ENCODE measurements at places on chromosomes 12 and 14.

DNA sequence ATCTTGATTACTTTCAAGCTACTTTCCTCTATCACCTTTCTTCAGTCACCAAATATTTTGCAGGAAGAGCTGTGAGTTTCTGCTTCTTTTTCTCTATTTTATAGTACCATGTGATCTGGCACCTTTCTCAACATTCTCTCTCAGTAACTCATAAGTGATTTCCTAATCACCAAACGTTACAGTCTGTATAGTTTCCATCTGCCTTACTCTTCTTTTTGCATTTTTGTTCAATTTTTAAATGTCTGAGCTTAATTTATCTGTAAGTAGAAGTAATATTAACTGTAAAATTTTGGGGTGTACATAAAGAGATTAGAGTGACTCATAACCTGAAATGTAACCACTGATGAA is 422.1 kb upstream of the SYT1 start:
- no peak for DNase-seq

DNA sequence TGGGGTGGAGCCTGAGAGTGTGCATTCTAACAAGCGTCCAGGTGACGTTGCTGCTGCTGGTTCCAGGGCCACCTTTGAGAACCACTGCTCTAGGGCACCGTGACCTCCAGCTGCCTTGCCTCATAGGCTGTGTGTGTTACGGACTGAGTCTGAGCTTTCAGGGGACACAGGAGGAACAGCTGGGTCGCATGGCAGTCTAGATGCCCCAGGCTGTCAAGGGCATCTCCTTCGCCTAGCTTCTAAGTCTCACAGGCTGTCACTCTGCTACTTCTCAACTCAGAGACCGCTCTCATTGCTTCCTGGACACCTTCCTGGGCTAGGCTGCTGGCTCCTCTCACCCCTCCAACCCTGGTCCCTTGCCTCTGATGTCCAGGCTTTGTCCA is 965 bp downstream of the KRT73 start:
- no peak for DNase-seq

GRCh38 chr14:36477266-36477665 is 42.8 kb downstream of the NKX2-1 start:
- DNase-seq, result no peak

- DNase-seq, result peak; percentile 95
Measured at GRCh38 chr14:35234012-35234805, 58.0 kb upstream of the PSMA6 start.

GRCh38 chr14:64934338-64934929 is 8.1 kb downstream of the GPX2 start:
- no peak for DNase-seq

- DNase-seq, result peak; percentile 48
Measured at GRCh38 chr14:65940056-65940735, 527.7 kb downstream of the FUT8 start.

GRCh38 chr12:93230326-93230720 is 147.4 kb upstream of the NUDT4 start:
- DNase-seq, result no peak

DNA sequence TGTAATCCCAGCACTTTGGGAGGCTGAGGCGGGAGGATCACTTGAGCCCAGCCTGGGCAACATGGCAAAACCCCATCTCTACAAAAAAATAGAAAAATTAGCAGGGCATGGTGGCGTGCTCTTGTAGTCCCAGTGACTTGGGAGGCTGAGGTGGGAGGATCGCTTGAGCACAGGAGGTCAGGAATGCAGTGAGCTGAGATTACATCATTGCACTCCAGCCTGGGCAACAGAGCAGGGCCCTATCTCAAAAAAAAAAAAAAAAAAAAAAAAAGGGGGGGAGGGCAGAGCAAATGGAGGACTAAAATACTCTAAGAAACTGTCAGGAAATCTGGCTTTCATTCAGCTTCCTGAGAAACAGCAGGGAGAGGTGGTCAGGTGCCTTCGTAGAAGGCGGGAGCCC is 31.7 kb upstream of the TSPAN9 start:
- DNase-seq, result no peak

DNA sequence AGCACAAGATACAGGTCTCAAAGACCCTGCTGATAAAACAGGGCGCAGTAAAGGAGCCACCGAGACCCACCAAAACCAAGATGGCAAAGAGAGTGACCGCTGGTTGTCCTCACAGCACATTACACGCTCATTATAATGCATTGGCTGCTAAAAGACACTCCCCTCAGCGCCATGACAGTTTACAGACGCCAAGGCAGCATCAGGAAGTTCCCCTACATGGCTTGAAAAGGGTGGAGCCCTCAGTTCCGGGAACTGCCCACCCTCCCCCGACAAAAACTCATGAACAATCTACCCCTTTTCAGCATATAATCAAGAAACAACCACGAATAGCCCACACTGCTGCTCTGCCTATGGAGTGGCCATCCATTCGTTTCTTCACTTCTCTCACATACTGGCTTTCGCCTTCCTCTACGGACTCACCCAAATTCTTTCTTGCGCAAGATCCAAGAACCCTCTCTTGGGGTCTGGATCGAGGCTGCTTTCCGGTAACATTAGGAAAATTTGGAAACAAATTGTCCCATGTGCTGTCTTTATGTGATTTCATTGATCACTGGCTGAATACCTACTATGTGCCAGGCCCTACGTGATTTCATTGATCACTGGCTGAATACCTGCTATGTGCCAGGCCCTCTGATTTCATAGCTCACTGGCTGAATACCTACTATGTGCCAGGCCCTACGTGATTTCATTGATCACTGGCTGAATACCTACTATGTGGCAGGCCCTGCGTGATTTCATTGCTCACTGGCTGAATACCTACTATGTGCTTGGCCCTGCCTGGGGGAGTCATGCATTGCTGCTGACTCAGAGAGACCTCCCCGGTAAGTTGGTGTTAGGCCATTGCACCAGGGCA is 126.4 kb downstream of the PIWIL1 start:
- DNase-seq, result no peak

GRCh38 chr14:33650430-33650829 is 300.4 kb downstream of the EGLN3 start:
- DNase-seq, result no peak

DNA sequence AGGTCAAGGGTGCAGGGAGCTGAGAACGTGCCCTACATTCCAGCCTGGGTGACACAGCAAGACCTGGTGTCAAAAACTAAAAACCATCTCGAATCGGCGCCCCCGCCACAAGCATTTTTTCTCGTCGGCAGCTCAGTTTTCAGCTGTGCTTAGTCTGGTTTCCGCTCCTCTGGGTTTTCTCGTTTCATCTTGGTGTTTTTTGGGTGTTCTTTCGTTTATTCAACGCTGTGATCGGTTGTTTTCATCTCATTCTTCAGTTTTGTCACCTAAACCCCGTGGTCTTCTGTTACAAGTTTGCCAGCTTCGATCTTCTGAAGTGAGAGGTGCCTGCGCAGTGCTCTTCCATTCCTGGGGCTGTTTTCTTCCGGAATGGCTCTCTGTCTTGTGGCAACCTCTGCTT is 41.4 kb downstream of the NOC4L start:
- no peak for DNase-seq

DNA sequence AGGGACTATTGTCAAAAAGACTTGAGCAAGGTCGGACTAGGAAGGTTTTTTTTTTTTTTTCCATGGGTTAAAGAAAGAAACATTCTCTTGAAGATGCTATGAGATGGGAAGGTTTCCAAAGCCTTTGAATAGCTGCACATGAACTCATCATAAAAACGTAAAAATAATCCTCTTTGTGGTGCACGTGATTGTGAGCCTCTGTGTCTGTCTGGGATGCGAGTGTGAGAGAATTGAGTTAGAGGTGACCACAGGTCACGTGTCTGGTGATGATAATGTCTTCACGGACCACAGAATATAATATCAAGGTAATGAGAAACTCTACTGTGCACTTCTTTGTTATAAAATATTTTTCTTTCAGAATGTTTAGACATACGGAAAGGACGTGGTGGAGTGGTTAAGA is 24.3 kb upstream of the ADGRD1 start:
- no peak for DNase-seq

DNA sequence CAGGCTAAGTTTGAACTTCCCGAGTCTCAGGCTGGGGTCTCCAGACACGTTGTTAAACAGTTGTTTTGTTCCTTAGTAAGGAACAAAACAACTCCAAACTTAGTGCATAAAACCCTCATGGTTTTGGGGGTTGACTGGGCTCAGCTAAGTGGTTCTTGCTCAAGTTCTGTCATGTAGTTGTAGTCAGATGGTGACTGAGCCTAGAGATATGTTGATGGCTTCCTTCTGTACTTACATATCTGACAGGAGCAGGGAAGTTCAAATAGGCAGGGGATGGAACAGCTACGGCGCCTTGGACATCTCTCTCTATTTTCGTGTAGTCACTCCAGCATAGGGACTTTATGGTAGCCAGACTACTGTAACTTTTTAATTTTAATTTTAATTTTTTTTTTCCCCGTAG is 45.7 kb downstream of the SPATS2 start:
- DNase-seq, result peak; percentile 61

GRCh38 chr12:68420225-68421010 is 88.3 kb upstream of the MDM1 start:
- DNase-seq, result no peak

DNA sequence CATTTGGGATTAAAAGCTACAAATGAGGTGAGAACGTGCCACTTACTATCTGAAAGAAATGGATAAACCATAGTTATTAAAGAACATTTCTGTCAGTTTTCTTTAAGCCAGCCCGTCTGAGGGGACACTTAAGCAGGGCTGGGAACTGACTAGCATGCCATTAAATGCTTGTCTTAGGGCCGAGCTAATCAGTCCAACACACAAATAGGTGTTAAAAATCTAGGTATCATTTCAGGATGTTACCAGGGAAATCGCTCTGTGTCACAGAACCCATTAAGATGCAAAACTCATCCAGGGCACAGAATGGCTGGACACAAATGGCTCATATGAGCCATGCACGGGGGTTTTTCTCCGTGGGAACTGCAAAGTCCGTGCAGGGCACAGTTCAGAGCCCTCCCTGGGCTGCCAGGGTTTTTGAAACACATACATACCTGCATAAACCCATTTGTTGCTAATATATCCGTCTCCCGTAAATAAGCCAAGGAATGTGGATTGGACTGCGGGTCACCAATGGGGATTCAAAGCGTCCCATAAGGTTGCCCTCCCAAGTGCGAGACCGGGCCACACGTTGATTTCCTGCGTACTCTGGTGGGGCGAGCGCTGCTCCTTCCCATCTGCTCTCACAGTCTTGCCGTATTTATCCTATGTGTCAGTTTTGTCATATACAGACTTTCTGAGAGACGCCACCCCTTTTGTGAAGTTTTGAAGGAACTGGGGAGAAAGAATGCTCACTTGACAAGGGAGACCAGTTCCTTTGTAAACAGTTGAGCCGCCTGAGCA is 5.4 kb upstream of the GSC start:
- no peak for DNase-seq

DNA sequence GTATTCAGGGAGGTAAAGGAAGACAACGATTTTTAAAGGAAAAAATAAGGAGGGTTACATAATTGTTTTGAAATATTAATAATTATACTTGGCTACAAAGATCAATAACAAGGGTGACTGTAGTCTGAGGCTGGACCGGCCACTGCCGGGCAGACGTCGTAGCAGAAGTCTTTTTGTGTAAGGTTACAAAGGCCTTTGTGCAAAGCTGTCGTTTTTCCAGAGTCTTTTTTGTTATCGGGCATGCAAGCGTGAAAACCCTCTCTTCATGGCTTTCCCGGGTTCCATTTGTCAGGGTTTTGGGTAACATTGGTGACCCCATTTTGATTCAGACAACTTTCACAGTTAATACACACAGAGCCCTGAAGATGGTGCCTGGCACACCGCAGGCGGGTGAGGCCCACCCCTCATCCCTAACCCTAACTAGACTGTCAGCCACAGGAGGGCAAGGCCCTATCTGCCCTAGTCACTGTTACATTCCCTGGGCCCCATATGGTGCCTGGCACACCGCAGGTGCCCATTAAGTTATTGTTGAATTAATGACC is 31.3 kb downstream of the RILPL1 start:
- no peak for DNase-seq

DNA sequence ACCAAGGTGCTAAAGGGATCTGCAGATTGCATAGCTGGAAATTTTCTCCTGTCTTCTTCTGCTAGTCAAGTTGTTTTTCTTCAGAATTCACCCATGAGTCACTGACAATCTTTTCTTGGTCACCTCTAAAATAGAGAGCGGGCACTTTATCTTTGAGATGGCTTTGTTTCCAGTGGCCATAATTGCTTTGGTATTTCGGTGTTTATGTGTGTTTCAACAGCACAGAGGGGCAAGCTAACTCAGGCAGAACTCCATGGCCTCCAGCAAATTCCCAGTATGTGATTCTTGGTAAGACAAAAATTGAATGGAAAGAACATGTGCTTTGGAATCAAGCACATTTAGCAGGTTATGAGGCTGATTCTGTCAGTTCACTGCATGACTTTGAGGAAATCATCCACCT is 656.8 kb downstream of the VRK1 start:
- peak; percentile 80 for DNase-seq

- DNase-seq, result no peak
Measured at GRCh38 chr12:70468741-70469140, 102.7 kb downstream of the KCNMB4 start.

- DNase-seq, result no peak
Measured at GRCh38 chr12:68319988-68320623, 12.1 kb downstream of the MDM1 start.

DNA sequence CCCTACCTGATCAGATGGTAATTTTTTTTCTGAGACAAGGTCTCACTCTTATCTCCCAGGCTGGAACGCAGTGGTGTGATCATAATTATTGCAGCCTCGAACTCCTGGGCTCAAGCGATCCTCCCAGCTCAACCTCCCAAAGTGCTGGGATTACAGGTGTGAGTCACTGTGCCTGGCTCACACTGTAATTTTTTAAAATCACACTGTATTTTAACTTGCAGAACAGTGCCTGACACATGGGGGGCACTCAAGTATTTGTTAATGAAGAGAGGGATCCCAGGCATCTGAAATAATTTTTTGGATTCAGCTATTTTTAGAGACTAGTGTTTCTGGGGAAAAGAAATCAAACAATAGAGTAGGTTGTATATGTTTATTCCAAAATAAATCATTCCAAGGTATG is 21.7 kb downstream of the LIMA1 start:
- DNase-seq, result no peak

Measured in trophoblast cell (in vitro differentiated cells and primary cell).